ENCODE measurements at places on chromosomes 2 and 18.

GRCh38 chr2:35530615-35531135 lies 824.9 kb upstream of the CRIM1 start:
- DNase-seq = no peak

GRCh38 chr2:17166506-17166905 lies 351.7 kb downstream of the RAD51AP2 start:
- DNase-seq = peak; percentile 17

GRCh38 chr2:225328192-225328591 lies 71.3 kb upstream of the NYAP2 start:
- peak; percentile 67 for DNase-seq

DNA sequence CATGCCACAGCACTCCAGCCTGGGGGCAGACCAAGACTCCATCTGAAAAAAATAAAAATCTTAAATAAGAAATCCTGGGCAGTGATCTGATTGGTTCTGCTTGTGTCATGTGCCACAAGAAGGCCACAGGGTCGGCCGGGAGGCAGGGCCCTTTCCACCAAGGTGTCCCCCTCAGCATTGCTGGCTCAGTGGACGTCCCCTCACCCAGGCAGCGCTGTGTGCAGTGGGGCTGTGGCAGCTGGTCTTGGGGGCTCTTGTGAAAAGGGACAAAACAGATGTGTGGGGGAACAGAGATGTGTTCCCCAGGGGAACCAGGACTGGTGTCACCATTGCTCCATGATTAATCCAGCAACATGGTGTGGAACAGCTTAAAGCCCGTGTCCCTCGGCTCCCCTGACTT lies 60.5 kb downstream of the HS6ST1 start:
- no peak for DNase-seq

GRCh38 chr2:70473101-70473722 lies 80.4 kb downstream of the TGFA start:
- no peak for DNase-seq

DNA sequence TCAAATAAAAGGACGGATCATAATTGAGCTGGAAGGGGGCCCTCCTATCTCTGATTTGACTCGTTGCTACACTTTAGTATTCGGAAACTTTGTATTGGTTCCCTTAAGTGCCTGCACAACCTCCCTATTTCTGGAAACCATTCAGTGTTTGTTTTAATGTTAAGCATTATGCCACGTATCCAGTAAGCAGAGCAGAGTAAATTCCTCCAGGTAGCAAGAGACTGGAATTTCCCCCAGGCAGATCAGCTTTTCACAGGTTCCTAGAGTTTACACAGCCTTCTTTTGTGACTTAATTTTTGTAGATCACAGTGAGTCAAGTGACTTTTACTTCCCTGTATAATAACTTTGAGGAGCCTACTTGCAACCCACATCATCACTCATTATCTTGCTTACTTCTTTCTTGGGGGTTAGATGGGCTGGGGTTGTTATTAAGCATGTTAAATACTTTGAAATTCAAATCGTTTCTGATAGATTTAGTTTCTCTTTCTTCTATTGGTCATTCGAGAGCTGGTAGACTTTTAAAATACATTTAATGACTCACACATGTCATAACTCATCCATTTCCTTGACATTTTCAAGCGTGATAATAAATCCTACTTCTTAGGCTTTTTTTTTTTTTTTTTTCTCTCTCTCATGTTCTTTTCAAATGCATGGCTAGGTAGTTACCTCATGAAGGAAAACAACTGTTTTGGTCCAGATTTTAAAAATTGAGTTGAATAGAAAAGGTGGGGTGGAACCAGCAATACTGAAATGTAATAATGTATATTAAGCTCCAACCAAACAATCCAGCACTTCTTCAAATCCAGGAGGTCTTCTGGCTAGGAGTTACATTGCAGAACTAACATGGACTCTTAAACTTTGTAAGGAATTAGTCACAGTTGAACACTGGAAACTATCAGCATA lies 219.3 kb downstream of the NEDD4L start:
- DNase-seq = peak; percentile 56

GRCh38 chr2:175236930-175237329 lies 55.4 kb upstream of the ATP5MC3 start:
- DNase-seq = no peak

DNA sequence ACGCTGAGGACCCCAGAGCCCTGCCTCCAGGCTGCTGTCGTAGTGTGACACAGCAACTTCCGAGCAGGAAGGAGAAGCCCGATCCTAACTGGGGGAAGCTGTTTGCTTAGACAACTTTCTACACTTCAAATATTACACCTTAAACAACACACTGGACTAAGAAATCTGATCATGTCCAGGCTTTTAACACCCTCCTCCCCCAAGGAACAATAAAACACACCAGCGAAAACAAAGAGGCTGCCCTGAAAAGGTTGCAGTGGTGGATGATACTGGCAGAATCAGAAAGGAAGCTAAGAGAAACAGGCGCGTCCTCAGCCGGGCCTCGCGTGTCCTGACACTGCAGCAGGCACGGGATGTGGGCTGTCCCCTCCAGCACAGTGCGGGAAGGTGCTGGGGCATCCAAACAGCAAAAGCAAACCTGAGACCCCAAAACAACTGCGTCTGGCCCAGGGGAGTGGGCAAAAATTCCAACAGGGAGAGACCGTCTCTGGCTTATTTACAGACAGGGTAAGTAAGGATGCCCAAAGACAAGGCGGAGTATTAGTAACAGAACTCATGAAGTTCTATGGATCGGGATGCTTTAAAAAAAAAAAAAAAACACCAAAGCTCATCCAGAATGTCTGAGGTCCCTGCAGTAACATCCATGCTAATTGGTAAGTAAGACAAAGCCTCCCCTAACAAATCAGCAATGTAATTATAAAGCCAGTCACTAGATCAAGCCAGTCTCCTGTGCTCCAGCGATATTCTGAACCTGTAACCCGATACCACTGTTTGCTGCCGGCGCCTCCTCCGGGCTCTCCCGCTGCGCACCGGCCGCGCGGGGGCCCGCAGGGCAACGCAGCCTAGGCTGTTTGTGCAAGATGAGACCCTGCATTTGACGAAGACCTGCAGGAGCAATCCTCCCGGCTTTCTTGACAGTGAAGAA lies 9.0 kb downstream of the SERTAD2 start:
- peak; percentile 77 for DNase-seq

GRCh38 chr2:215384710-215385109 lies 51.2 kb downstream of the FN1 start:
- DNase-seq = no peak

DNA sequence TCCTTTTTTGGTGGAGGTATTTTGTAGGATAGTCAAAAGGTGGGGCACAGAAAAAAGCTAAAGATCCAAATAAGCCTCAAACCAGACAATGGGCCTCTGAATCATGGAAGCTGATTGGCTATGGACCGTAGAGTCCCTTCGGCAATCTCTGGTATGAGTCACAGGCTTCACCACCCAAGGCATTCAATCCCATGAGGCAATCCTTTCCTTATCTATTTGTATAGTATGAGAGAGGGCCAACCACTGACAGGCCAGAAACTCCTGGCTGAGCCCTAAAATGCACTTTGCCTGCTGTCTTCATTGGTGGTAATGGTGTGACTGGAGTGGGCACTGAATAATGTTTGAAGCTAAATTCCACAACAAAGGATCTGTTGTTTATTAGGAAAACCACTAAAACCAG lies 38.7 kb upstream of the MEX3C start:
- peak; percentile 87 for DNase-seq

- DNase-seq = peak; percentile 68
These were observed 33.4 kb upstream of the LYPD1 start for GRCh38 chr2:132703396-132703795.

DNA sequence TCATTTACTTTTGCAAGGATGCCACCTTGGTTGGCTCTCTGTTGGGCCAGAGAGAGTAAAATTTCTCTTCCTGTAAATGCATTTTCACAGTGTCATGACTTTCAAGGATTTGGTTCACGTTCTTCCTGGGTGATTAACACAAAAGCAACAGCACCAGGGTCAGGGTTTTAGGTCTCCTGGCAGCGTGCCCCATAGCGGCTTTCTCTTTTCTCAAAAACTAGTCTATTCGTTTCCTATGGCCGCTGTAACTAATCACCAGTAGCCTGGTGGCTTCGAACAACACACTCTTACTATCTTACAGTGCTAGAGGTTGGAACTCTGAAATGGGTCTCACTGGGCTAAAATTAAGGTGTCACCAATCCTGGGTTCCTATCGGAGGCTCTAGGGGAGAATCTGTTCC lies 56.3 kb upstream of the ACMSD start:
- no peak for DNase-seq

- DNase-seq = peak; percentile 59
These were observed 133.1 kb downstream of the MREG start for GRCh38 chr2:215879977-215880940.

DNA sequence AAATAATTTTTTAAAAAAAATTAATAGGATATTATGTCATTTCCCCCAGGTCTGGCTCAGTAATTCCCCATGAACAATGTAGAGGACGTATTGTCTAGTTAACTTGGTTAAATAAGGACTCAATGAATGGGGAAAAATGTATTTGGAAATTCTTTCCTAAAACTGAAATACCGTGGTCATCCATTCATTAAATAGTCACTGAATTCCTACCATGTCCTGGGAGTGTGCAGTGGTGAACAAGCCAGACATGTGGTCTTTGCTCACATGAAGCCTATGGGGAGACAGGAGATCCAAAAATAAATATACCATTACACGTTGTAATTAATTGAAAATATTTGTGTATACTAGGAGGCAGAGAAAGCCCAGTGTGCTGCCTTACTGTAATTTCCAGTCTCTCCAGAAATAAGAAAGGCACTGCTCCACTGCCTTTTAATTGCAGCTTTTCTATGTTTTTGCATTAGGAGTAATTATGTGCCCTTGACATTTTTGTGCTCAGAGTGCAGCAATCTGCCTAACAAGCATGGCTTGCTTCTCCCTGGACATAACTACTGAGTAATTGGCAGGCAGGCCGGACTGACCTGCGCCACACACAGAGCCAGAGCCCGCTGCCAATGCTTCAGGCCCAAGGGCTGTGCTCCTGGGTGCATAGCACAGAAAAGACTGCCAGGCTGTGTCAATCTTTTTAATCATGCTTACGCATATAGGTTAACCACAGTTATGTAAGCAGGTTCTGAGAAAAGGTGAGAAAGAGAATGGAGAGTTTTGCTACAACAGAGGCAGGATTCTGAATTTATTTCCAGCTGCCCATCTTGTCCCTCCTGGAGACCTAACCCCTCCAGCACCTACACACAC lies 22.2 kb upstream of the TTC39C start:
- peak; percentile 82 for DNase-seq

- DNase-seq = peak; percentile 76
These were observed 236.1 kb downstream of the CDH20 start for GRCh38 chr18:61569176-61569892.

- DNase-seq = peak; percentile 85
These were observed 1.2 kb downstream of the STON1 start for GRCh38 chr2:48531141-48531648.

- peak; percentile 12 for DNase-seq
These were observed 133.8 kb upstream of the RNF152 start for GRCh38 chr18:62026586-62026985.

DNA sequence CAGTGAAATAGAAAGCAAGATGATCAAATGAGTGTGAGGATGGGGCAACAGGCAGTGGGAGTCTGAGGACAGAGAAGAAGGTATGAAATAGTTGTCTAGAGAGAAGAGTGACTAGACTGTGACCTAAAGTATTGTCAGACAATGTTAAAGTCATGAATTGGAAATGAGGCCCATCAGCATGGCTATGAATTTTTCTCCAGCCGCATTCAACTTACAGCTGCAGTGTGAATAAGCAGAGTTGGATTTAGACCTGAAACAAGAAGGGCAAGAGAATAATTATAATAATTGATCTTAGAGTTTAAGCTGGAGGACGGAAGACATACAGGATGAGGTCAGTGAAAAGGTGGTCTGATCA lies 4.2 kb upstream of the TSPYL6 start:
- no peak for DNase-seq

- DNase-seq = no peak
These were observed 38.0 kb downstream of the KYNU start for GRCh38 chr2:142915502-142915901.

DNA sequence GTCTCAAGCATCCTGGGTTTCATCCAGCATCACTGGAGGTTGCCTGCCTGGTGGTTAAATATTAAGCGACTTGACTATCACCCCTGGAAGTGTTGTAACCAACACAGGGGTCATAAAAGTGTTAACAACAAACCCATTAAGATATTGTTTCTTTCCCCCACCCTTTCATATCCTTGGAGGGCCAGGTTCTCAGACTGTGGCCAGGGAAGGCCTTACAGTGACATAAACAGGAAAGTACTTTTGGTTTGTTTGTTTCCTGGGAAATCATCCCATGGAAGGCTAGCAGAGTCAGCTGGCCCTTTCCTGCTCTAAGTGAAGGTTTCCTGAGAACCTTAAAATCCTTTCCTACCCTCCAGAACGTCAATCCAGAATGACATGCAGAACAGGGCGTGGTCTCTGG lies 160.9 kb downstream of the CLIP4 start:
- DNase-seq = no peak

- peak; percentile 50 for DNase-seq
These were observed 163.9 kb downstream of the GFPT1 start for GRCh38 chr2:69222953-69223658.

GRCh38 chr2:99338029-99338585 lies 918 bp downstream of the EIF5B start:
- peak; percentile 18 for DNase-seq

- DNase-seq = no peak
These were observed 565.4 kb downstream of the IRS1 start for GRCh38 chr2:226234187-226234586.

DNA sequence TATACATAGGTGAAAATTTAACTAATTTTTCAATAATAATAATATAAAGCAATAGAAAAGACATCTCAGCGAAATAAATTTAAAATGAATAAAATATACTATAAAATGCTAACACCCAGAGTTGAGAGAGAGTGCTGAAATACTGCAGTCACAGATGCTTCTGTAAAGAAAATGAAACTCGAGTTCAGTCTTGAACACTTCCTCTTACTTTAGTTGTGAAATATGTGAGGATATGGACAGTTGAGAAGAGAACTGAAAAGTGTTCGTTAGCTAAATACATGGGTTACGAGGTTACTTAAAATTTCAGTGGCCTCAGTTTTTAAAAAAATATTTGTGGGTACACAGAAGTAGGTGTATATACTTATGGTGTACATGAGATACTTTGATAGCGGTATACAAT lies 106.8 kb downstream of the DNAH7 start:
- DNase-seq = no peak

GRCh38 chr2:218979846-218980734 lies 4.9 kb downstream of the FEV start:
- peak; percentile 71 for DNase-seq

- DNase-seq = no peak
These were observed 12.1 kb downstream of the ANKRD23 start for GRCh38 chr2:96831679-96832078.

DNA sequence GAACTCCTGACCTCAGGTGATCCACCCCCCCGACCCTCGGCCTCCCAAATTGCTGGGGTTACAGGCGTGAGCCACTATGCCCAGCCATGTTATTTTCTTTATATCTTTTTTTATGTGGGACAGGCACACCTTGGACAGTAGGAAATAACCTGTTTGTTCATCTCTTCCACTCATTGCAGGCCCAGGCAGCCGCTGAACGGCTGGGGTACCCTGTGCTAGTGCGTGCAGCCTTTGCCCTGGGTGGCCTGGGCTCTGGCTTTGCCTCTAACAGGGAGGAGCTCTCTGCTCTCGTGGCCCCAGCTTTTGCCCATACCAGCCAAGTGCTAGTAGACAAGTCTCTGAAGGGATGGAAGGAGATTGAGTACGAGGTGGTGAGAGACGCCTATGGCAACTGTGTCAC lies 8.4 kb downstream of the CAD start:
- DNase-seq = no peak

Data from fibroblast of lung (primary cell).